ENCODE measurements at places on chromosomes 13 and 19.

GRCh38 chr13:105365831-105366230, 1169.6 kb downstream of the EFNB2 start:
- peak; percentile 69 for DNase-seq

GRCh38 chr19:40246292-40247073, 20.0 kb upstream of the CCNP start:
- no peak for DNase-seq

DNA sequence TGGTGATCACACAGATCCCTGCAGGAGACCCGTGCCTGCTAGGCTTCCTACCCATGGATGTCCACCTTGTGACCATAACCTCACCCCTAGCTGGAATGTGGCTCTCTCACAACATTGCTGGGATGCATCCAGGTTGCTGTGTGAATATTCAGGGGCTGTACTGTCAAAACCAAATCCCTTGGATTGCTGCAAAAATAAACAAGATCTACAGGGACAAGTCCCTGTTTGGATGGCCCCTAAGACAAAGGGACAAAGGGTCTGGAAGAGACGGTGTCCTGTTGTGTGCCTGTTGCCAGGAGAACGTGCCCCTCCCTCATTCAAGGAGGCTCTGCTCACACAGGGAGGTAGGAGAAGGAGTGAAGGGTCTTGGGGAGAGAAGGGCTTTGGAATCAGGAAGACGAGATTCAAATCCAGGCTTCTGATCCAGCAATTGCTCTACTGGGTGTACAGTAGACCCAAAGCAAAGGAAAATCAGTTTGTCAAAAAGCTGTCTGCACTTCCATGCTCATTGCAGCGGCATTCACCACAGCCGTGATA, 89.2 kb upstream of the WASF3 start:
- DNase-seq, result no peak

DNA sequence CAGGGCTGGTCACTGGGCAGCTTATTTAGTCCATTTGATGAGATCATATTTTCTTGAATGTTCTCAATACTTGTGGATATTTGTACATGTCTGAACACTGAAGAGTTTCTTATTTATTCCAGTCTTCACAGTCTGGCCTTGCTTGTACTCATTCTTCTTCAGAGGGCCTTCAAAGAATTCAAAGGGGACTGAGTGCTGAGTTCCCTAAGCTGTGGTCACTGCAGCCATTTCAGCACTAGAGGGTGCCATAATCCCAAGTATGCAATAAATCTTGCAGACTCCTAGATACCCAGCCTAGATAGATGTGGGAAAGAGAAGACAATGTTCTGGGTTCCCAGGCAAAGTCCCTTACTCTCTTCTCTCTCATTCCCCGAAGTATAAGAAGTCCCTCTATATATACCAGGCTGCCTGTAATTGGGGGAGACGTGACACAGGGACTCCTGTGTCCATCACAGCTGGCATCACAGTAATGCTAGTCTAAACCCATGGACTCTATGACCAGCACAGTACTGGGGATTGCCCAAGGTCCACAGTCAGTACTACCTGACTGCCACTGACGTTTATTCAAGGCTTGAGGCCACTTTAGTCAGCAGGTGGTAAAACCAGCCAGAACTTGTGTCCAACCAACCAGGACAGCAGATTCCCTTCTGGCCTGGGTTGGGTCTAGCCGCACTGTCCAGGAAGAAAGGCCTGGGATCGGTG, 8.9 kb upstream of the VN1R1 start:
- DNase-seq, result peak; percentile 73

DNA sequence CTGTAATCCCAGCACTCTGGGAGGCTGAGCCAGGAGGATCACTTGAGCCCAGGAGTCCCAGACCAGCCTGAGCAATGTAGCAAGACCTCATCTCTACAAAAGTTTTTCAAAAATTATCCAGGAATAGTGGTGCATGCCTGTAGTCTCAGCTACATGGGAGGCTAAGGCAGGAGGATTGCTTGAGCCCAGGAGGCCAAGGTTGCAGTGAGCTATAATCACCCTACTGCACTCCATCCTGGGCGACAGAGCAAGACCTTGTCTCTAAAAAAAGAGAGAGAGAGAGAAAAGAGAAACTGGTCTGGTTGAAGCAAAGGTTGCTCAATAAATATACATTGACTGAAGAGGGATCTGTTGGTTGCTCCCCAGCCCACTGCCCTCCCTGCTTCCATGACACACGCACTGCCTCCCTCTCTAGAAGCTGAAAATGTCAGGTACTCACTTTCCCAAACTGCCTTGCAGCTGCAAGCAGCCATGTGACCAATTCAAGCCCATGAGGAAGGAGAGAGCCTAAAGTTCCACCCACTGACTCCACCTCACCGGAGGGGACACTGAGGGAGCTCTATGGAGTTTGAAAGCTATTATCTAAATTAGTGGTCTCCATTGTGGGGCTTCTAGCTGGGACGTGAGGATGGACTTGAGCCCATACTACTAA, 14.0 kb downstream of the CEACAM16 start:
- DNase-seq, result no peak

GRCh38 chr19:11437955-11438354, 2.5 kb downstream of the PRKCSH start:
- no peak for DNase-seq

GRCh38 chr19:28372576-28373247, 840.2 kb downstream of the UQCRFS1 start:
- DNase-seq, result no peak

GRCh38 chr19:13072188-13072908, 30.3 kb downstream of the LYL1 start:
- DNase-seq, result no peak
